NCI-H1930 (cell line): ENCODE measurements at places on chromosomes 7 and 10.

GRCh38 chr10:71512761-71513539 is 116.2 kb downstream of the CDH23 start:
- DNase-seq, result no peak

DNA sequence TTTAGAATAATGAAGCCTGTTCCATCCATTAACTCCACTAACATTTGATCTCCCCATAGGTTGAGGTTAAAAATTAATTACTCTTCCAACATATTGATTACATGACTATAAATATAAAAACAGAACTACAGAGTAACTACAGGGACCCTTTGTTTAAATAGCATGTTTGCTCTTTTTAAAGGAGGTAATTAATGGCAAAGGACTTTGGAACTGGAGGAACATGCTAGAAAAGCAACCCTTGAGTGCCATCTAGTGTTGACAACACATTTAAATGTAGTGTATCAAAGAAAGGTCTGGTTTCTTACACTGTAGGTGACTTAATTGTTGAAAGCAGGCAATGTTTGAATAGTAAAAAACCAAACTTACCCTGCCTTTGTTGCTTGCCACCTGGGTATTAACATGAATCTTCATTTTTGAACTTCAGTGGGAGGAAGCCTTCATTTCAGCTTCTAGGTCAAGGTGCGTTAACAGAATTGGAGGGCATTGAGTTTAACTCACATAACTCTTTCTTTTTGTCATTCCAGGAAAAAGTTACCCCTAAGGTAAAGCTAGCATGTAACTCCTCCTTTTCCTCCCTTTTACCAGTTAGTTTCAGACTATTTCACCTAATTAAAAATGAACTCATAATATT is 52.6 kb upstream of the CAPZA2 start:
- DNase-seq, result peak; percentile 13

DNA sequence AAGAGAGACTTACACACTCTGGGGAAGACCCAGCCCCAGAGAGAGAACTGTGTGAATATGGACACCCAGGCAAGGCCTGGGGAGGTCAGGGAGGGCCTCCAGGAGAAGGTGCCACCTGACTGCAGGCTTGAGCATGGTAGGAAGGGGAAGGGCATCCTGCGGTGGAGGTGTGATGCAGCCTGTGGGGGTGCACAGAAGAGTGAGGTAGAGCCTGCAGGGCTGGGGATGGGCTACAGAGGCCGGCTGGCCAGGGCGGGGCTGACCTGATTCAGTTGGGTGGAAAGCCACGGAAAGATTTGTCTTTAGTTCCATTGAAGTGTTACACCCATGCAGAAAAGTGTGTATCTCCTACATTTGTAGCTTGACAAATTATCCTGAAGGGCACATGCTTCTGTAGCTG is 47.6 kb downstream of the ZMIZ1 start:
- DNase-seq, result no peak

DNA sequence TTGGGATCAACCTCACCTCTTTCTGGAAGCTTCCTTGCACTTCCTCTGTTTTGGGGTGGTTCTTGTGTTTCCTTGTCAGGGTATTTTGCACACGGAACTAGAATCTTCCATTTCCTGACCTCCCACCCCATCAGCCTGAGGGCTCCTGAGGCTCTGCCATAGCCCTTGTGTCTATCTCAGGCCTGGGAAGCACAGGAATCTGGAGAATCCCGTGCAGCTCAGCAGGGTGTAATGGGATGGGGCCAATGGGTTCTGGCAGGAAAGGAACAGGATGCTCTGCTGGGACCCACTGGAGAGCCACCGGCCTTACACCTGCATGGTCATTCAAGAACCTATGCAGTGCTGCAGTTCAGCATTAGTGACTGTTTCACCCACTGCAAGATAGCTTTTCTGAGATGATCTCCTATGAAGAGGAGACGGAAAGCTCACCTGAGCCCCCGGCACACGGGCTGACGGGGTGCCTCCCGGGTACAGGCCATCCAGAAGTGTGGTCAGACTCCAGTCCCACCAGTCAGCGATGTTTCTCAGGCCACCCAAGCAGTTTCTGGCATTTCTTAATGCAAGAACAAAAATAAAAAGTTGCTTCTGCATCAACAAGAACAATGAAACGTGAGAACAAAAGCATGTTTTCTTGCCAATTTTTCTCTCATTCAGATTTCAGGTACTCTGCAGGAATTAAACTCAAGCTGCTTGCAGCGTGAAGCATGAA is 133.2 kb downstream of the PKD1L1 start:
- DNase-seq, result no peak

- no peak for DNase-seq
Measured at GRCh38 chr10:3832022-3832786, 47.2 kb upstream of the KLF6 start.

GRCh38 chr10:115030483-115031200 is 62.5 kb upstream of the ATRNL1 start:
- DNase-seq, result no peak

GRCh38 chr10:79292891-79293746 is 54.1 kb upstream of the PPIF start:
- no peak for DNase-seq

- DNase-seq, result no peak
Measured at GRCh38 chr7:158815083-158815799, 14.1 kb downstream of the ESYT2 start.

- DNase-seq, result no peak
Measured at GRCh38 chr7:98365863-98366561, 34.9 kb downstream of the BAIAP2L1 start.

DNA sequence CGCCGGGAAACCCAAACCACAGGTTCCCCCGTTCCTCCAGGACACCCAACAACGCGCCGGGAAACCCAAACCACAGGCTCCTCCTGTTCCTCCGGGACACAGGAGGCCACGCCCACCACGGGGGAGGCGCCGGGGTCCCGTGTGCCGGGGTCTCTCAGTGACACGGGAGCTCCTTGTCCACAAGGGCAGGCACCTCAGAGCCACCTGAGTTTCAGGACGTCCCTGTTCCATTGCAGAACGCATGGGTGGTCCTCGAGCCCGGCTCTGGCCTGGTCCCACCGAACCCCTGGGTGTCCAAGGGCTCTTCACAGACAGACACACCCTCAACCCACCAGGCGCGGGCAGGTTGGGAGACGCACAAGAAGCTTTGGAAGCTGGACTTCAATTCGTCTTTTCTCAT is 57.6 kb upstream of the ADGRA1 start:
- no peak for DNase-seq

GRCh38 chr7:70645279-70645678 is 486.7 kb upstream of the GALNT17 start:
- no peak for DNase-seq

DNA sequence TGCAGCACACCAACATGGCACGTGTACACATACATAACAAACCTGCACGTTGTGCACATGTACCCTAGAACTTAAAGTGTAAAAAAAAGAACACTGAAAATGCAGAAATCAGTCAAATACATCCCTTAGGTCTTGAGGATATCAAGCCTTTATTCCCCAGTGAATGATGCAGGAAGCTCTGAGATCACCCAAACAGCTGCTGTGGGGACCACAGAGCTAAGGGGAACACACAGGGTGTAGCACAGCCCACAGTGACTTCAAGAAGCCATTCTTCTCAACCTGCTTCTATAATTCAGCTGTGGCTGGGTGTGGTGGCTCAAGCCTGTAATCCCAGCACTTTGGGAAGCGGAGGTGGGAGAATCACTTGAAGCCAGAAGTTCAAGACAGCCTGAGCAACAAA is 314.9 kb downstream of the CALN1 start:
- no peak for DNase-seq

- DNase-seq, result no peak
Measured at GRCh38 chr10:105644559-105644958, 1003.5 kb downstream of the SORCS3 start.

DNA sequence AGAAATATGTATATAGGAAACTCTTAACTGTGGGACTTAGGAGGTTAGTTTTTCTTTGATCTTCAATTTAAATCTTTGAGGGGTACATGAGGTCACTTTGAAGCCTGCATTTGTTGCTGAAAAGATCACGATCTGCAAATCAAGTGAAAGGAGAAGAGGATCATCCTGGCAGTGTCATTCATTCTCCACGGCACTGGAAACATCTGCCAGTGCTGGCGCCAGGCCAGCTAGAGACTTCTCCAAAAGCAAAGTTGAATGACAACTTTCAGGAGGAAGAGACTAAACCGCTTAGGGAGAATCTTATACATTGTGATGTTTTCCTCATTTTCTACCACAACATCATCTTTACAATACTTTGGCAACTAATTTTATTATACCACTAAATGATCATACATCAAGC is 42.5 kb downstream of the MRC1 start:
- no peak for DNase-seq

DNA sequence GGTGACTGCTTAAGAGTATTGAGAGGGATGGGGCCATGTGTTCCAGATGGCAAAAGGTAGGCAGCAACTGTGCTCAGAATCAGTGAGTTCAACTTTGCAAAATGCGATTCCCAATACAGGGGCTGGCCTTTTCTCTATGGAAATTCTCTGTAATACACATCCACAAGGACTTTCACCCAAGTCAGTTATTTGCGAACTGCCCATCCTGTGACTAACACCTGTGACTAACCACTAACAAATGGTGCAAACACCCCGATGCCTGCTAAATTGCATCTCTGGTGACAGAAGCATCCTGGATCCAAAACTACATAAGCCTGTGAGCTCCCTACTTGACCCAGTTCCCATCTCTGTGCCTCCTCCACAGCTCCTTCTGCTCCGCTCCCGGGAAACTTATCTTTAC is 9.0 kb upstream of the CUZD1 start:
- no peak for DNase-seq

DNA sequence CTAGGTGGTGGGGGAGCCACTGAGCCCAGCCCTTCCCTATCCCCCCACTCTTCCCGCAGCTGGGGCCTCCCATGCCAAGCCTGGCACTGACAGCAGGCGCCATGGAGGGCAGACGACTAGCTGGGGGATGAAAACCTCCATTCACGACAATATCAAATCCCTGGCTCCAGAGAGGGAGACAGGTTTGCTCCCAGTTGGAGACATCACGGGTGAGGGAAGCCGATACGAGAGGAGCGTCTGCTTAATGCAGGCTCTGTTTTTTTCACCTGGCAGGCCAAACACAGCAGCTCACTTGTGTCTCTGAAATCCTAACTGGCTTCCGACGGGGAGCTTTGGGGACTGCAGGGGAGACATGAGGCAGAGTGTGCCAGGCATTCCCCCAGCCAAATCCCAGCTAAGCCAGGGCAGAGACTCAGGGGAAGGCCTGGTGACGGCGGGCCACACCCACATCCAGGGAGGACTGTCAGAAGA is 307.4 kb upstream of the ZMIZ1 start:
- no peak for DNase-seq

GRCh38 chr7:149721084-149721601 is 52.2 kb downstream of the ZNF467 start:
- no peak for DNase-seq

DNA sequence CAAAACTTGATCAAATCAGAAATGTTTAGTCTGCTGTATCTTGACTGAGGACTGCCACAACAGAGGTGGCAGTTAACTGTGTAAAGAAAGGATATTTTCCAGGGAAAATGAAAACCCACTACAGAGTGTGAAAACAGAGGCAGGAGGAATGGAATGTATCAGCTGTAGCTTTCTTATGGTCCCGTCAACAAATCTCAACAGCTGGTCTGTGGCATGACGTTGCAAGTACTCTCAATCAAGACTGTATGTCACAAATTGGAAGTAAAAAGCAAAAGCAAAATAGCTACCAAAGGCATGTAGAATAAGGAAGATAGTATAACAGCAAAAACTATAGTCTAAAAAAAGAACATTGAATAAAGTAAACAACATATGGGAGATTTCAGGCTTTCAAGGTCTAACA is 123.5 kb downstream of the KMT2C start:
- DNase-seq, result no peak

DNA sequence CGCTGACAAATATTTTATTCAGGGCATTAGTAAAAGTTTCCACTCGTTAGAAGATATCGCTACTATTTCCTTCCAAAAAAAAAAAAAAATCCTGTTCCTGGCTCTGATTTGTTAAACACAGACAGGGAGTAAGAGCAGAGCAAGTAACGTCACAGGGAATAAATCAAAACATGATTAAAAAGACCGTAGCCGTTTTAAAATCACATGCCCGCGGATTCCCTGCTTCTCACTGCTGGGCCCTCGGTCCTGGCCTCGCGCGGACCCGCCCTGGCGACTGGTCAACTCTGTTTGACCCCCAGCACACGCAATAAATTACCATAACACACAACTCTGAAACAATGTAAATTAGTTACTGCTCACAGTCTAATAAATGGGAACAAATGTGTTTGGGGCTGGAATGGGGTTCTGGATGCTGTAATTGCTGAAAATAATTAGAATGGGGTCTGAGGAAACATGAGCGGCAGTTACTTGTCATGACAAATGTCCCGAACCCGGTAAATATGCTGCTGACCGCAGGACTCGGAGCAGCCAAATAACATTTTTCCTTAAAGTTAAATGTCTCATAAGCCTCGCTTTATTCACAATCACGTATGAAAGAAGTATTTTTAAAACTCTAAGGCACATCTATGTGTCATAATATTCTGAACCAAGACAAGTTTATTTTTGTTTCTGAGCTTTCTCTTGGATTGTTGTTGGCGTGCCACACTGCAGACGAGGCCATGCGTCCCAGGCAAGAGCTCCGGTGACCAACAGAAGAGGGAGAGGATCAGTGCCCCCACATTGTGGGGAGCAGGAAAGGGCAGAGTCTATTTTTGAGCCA is 17.9 kb downstream of the EBF3 start:
- DNase-seq, result no peak

- DNase-seq, result no peak
Measured at GRCh38 chr10:49050366-49050765, 65.0 kb downstream of the VSTM4 start.

DNA sequence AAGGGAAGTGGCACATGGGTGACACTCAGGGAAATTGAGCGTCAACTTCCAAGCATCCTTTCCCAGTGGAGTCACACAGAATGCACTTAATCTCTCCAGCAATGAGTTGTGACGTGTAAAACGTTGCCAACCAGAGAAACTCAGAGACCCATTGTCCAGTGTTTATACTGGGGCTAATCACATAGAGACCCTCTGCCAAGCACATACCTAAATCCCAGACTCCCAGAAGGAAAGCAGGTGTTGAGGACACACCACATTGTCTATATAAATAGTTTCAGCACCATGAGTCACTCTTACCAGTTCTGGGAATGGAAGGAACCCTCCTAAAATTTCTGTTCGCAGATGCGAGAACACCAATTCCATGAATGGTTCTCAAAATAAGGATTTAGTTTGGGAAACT is 76.4 kb upstream of the BET1 start:
- DNase-seq, result no peak

DNA sequence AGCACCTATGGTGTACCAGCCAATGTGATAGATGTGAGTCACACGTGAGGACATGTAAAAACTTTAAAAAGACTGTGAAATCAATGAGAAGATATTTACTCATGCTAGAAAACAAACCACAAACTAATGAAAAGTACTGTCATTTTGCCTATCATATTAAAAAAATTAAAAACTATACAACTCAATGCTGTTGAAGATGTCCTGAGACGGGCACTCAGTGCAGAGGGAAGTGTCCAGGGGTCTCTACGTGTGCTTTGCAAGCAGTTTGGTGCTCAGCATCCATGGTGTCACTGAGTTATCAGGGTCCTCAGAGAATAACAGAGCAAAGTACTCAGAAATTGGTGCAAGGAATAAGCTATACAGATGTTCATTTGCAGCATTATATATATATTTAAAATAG is 162.3 kb downstream of the HECW1 start:
- DNase-seq, result no peak
